Germinal center (tissue), 1 donor: ENCODE measurements at places on chromosomes 11 and 22.

DNA sequence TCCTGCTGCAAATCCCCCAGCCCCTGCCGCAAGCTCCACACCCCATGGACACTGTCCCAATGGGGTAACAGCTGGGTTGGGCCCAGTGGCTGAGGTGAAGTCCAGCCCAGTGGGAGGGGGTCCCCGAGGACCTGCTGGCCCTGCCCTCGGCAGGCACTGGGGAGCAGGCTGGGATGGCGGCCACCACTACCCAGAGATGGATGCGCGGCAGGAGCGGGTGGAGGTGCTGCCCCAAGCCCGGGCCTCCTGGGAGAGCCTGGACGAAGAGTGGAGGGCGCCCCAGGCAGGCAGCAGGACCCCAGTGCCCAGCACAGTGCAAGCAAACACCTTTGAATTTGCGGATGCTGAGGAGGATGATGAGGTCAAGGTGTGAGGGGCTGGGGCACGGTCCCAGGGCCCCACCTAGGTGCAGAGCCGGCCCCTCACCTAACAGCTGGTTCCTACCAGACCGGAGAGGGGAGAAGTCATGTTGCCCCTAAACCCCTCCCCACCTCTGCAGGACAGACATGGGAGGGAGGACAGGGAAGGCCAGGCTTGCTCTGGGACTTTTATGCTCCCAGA, 8.2 kb downstream of the CDC42EP1 start:
- DNase-seq = no peak

DNA sequence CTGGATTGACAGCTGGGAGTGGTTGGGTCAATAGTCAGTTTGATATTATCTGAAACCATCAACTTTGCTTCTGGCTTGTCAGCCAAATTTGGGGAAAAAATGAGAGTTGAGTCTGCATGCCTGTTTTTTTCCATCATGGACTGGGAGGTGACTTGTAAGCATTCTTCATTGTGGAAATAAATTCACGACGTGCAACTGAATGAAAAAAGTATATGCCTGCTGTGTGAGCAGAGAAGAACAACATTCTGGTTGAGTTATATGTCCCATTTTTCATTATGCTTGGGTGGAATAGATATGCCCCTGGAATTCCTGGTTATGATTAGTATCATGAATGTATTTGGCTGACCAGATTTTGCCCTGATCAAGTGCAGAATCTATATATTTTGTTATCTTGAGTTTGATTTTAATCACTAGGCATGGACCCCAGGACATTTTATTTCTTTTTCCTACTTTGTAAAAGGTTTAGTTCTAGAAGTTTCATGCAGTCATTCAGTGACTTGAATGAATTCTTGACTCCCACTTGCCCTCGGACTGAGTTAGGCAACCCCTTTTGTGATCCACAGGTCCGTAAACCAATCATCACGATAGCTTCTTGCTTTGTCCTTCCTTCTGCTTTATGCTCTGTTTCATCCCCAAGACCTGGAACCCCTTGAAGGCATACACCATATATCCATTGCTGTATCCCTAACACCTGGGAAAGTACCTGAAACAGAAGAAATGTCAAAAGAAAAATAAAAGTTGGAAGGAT, 205.8 kb downstream of the NAV2 start:
- DNase-seq = no peak

GRCh38 chr22:45083659-45084305, 74.0 kb upstream of the PHF21B start:
- no peak for DNase-seq

DNA sequence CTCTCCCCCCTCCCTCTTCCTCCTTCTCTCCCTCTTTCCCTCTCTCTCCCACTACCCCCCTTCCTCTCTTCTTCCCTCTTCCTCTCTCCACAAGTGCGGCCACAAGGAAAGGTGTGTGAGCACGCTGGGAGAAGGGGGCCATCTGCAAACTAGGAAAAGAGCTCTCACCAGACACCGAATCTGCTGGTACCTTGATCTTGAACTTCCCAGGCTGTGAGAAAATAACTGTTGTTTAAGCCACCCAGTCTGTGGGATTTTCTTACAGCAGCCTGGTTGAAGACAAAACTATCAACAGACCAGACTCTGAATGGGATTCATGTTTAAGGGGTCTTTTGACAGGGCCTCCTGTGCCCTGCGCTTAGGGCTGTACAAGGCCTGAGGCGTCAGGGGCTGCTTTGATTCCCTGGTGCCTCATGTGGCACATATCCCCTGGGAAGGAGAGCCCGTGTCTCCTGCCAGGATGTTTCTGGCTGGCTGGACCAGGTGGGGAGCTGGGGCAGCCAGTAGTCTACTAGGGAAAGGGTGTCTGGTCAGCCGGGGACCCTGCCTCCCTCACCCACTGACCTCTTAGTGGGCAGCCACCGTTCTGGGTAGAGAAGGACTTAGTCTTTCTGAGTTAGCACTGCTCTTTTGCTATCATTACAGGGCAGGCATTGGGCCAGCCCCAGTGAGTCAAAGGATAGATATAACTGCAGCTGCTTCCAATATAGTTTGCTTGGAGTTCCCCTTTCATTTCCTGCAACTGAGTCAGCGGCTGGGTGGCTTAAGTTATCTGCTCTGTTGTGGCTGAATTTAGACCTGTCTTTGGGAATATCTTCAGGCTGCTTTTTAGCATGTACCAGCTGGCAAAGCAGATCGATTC, 6.2 kb downstream of the PANX1 start:
- no peak for DNase-seq

DNA sequence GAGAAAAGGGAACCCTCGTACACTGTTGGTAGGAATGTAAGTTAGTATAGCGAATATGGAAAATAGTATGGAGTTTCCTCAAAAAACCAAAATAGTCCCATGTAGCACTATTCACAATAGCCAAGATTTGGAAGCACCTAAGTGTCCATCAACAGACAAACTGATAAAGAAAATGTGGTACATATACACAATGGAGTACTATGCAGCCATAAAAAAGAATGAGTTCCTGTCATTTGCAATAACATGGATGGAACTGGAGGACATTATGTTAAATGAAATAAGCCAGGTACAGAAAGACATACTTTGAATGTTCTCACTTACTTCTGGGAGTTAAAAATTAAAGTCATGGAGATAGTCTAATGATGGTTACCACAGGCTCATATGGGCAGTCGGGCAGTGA, 64.0 kb upstream of the RAB1B start:
- DNase-seq = no peak

GRCh38 chr11:123536690-123537437, 106.8 kb downstream of the GRAMD1B start:
- no peak for DNase-seq

GRCh38 chr11:106920899-106921509, 97.3 kb downstream of the GUCY1A2 start:
- DNase-seq = no peak

GRCh38 chr11:1498262-1498661, 11.7 kb upstream of the MOB2 start:
- no peak for DNase-seq

DNA sequence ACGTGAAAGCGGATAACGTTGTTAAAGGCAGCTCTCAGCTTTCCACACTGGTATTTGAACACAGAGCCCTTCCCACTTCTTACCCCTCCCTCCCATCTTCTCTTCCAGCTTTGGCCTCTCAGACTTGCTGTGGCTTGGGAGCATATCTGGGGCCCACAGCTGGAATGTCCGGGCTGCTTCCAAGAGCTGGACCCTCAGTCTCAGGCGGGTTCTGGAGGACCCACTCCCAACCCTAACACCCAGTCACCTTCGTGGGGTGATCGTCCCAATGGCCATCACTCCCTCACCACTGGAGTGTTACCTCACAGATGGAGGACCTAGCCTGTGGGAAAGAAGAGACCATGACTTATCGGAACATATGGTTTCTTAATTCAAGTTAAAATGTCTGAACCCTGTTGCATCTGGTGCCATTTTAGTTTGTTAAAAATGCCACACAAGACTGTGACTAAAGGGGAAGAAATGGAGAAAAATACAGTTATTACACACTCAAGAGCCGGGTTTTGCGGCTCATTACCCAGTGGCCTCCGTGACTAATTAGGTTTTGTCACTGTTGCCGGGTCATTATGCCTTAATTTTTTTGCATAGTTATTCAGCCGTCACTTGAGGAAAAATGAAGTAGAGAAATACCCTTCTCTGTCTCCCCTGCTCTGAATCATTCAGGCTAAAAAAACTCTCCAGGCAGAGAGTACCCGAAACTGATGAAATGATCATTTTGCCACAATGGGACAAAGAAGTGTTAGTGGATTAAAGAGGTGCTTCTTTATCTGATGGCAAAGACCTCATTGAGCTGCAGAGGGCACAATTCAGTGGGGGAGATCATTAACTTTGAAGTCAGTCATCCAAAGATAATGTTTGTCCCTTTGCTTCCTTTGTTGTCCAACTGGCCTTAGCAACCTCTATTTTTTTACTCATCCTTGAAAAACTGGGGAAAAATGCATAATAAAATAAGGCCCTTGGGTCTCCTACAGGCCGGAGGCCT, 87.2 kb upstream of the HTATIP2 start:
- DNase-seq = no peak

DNA sequence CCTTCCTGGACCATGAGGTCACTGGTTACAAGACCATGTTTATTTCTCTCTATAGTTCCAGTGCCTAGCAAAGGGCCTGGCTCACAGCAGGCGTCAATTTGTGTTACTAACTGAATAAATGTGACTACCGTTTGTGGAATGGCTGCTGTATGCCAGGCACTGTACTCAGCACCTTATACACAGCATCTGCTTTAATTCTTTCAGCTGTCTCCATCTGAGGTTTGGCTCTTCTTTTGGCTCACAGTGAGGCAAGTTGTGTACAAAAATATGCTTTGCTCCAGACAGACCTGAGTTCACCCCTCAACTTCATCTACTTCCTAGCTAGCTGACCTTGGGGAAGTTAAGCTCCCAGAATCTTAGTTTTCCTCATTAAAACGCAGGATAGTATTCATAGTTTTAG, 75.3 kb upstream of the PHOX2A start:
- DNase-seq = no peak

- peak; percentile 36 for DNase-seq
These were observed 4.2 kb downstream of the GRAMD1B start for GRCh38 chr11:123434262-123434661.

- no peak for DNase-seq
These were observed 1.2 kb upstream of the TMEM45B start for GRCh38 chr11:129814244-129815014.
